ENCODE measurements at places on chromosomes 7 and 10. TPM values are rescaled to one million over a fixed set of nuclear protein-coding genes. Genes with fewer than 3 reads are reported as not detected.
A peak's percentile ranks its signal among the peaks of the same experiment; 100 is the strongest.

The SLC26A5 gene
- total RNA-seq: not detected

The NAT16 gene
- total RNA-seq: not detected

The CALCR gene
- total RNA-seq: not detected

The ZNHIT1 gene
- 55.2 TPM for total RNA-seq

The GSTO2 gene
- 13.8 TPM for total RNA-seq

The FAM25A gene
- total RNA-seq: 40.0 TPM

The AKR1D1 gene
- not detected for total RNA-seq

The KCNMA1 gene
- total RNA-seq: 94.3 TPM

The GAD2 gene
- total RNA-seq: not detected

The CLRN3 gene
- total RNA-seq: not detected

The CACUL1 gene
- total RNA-seq: 13.8 TPM

The MET gene
- total RNA-seq: 15.2 TPM

The ACBD7 gene
- total RNA-seq: not detected

The ERCC6 gene
- 15.2 TPM for total RNA-seq

GRCh38 chr7:43649755-43650274 is 66.9 kb downstream of the STK17A start:
- DNase-seq: no peak

DNA sequence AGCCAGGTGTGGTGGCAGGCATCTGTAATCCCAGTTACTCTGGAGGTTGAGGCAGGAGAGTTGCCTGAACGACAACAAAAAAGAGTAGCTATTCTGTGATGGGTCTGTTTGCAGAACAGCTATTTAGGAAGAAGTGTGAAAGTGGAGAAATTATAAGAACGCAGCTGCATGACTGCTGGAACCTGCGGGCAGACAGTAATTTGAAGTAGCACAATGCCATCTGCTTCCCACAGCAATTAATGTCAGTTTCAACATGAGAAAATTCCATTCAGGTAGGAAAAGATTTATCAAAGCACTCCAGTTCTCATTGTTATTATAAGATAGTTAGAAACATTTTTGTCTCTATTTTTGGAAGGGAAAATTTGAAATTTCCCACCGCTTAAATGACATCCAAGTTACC is 21.5 kb downstream of the LAMB1 start:
- DNase-seq: no peak

- peak; percentile 92 for DNase-seq
Observed at GRCh38 chr10:24958721-24959381, 6.4 kb upstream of the PRTFDC1 start.

- no peak for DNase-seq
Observed at GRCh38 chr10:133166504-133166827, 6.4 kb downstream of the KNDC1 start.

GRCh38 chr7:102389810-102390209 is 6.4 kb upstream of the PRKRIP1 start:
- no peak for DNase-seq

GRCh38 chr10:102729029-102730026 is 14.4 kb upstream of the WBP1L start:
- no peak for DNase-seq

- no peak for DNase-seq
Observed at GRCh38 chr10:74051736-74052342, 53.9 kb downstream of the VCL start.

- DNase-seq: no peak
Observed at GRCh38 chr7:49001610-49002033, 77.3 kb downstream of the CDC14C start.

DNA sequence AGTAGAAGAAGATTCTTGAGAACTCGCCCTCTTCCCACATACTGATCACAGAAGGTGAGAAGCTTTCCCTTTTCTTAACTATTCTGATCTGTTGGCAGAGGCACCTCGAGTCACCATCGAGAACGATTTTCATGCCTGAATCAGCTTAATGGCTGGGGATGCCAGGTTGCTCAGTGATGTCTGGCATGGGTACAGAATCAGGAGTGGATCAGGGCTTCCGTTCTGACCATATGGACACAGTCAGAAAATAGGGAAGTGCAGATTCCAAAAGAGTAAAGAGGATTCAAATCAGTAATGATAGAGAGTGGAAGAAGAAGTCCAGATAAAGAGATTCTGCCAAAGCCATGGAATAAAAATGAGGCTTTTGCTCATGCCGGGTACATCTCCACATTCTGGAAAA is 52.0 kb upstream of the GRB10 start:
- no peak for DNase-seq

DNA sequence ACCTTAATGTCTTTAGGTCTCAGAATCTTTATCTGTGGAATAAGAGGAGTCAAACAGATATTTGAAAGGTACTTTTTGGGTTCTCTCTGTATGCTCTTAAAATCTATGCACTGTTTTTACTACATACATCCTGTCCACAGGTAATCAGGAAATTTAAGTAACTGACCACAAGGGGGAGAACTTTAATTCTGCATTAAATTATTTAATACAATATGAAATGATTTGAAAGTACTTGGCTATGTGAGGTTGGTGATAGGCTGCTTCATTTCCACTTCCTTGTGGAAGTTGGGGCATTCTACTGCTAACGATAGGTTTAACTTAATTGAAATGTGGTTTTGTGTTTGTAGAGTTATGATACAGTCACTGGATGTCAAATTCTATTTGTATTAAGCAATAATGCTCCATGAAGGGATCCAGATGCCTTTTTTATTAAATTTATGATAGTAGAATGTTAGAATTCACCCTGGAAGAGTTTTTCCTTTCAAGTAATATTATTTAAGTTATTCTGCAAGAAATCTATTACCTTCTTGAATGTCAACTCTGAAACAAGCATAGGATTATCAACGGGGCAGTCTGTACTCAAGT is 6.0 kb downstream of the TEX47 start:
- no peak for DNase-seq

DNA sequence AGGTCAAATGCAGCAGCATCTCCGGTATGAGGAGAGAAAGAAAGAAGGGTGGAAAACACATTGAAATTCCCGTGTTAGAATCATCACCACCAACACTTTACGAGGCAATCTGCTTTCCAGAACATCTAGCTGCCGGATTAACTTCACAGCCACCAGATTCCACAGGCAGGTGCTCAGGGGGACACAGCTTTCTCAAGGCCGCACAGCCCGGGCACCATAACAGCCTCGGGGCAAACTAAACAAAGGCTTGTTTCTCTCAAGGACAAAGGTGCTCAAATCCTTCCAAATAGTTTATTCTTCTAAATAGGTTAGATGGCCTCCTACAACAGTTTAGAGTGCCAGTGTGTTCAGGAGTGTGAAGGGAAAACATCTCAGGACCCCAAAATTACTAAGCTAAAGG is 156.3 kb downstream of the DIP2C start:
- DNase-seq: no peak

- DNase-seq: peak; percentile 77
Observed at GRCh38 chr10:44293306-44293778, 91.6 kb downstream of the CXCL12 start.

DNA sequence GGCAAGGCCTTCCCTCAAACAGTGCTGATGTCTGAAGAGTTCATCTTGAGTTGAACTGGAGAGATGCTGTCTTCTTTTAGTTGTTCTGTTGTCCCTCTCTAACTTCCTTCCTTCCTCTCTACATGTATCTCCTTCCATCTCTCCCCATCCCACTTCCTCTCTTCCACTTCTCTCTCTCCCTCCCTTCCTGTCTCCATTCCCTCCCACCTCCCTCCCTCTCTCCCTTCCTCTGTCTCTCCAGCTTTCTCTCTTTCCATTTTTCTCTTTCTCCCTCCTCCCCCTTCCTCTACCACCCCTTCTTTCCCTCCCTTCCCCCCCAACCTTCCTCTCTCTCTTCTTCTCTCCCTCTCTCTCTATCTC is 40.7 kb upstream of the TNS3 start:
- DNase-seq: no peak

GRCh38 chr10:132450466-132450824 is 53.4 kb downstream of the PWWP2B start:
- no peak for DNase-seq

- DNase-seq: no peak
Observed at GRCh38 chr7:4700577-4701235, 18.6 kb downstream of the FOXK1 start.

DNA sequence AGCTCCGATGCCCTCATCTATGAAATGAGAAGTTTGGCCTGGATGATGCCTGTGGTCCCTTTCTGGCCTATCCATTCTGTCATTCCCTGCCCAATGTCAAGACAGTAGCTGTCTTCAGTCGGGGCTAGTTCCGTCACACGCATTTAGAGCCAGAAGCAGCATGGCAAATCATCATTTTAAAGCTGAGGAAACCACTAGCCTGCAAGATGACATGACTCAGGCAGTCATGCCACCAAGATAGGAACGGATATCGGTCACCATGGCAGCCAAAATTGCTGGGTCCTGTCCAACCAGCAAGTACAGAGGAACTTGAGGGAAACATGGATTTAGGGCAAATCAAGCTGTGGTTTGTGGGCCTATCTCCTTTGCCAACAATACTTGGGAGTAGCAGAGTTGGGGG is 64.5 kb upstream of the MRLN start:
- no peak for DNase-seq

DNA sequence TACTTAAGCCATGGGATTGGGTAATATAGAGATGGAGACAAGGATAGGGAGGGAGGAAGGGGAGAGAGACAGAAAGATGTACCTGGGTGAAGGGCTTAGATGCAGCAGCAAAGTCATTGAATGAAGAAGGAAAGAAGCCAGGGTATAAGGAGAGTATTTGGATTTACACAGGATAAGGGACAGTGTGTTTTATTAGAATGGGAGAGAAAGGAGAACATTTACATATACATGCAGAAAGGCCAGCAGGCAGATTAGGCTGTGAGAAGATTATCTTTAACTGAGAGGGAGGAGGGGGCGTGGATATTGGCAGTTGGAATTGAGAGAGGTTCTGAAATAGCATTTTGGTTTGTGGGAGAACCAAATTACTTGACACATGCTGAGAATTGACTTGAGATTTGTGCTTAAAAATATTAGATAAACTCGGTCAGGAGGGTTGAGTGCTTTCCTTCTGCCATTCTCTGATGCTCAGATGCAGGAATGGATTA is 161.5 kb upstream of the ZNF804B start:
- no peak for DNase-seq

DNA sequence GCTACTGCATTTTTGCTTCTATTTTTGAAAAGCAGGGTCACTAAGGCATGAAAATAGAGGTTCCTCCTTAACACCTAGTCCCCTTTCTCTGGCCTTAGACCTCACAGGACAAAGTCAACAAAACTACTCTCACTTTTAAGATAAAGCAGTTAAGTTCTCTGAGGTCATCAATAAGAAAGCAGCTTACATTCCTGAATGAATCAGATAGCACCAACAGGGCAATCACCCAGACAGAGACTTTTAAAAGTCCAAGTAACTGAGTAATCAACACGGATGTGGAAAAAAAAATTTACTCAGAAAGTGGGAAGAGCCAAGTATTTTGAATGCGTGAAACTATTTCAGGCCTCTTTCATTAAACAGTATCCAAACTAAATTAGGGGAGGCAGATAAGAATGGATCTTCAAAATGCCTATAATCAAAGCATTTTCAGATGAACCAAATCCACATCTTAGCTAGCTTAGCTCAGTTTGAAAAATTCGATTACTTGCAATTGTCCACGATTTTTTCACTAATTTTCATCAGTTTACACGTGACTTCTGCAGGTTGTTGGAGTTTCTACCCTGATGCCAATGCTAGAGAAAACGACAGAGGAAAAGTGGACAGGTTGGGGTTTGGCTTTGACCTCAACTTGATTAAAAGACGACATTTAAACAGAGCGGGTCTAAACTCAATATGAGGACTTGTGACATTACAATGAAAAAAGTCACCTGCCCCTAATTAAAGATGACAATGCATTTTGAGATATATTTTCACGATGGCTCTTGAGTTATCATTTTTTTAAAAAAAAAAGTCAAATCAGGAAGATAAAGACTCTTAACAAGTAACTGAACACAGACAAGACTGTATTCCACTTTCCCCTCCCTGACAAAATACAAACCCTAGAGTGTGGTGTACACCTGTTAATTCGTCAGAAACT is 1.6 kb downstream of the BEND7 start:
- no peak for DNase-seq

GRCh38 chr7:2626498-2627117 is 5.2 kb upstream of the TTYH3 start:
- no peak for DNase-seq

GRCh38 chr10:68595513-68595912 is 35.4 kb downstream of the TET1 start:
- no peak for DNase-seq

DNA sequence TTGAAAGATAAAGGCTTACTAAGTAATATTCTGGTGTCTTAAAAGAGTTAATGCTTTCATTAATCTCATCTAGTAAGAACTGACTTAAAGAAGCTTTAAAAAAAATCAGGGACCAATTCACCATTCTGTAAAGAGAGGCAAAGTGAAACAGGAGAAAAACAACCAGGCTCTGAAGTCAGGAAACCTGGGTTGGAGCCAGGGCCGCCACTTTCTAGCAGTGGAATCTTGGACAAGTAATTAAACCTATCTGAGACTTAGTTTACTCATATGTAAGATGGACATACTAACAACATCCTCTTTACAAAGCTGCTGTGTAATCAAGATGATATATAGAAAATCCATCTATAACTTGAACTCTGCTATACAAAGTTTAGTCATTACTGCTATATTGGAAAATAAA is 154.1 kb downstream of the RNLS start:
- DNase-seq: no peak

- no peak for DNase-seq
Observed at GRCh38 chr7:101172854-101173751, 7.0 kb downstream of the NAT16 start.

DNA sequence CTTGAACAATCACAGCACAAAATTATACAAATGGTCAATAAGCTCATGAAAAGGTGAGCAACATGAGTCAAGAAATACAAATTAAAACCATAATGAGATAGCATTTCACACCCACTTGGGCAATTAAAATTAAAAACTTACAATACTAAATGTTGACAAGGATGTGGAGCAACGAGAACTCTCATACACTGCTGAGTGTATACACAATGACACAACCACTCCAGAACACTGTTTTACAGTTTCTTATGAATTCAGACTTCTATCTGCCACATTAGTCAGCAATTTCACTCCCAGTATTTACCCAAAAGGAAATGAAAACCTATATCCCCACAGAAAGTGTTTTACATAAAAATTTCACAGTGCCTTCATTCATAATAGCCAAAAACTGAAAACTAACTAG is 31.1 kb downstream of the GDI2 start:
- no peak for DNase-seq

DNA sequence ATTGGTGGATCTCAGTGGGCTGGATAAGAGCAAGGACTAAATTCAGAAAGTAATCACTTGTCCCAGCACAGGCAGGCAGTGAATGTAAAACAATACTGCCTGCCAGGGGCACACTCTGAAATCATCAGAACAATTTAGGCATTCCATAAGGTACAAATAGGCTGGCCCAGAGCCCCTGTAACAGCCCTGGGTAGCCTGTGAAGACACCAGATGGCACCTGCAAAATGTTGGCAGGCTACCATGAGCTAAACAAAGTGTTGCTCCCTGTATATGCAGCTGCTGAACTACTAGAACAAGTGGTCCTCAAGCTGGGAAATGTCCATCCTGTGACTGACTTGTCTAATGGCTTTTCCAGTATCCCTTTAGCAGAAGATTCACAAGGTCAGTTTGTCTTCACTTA is 3.0 kb upstream of the PRSS37 start:
- DNase-seq: no peak

All from vagina (tissue), 2 donors.